Aorta (tissue), 5 donors: ENCODE measurements at places on chromosomes 7 and 10.

GRCh38 chr7:5774790-5775189 is 6.7 kb downstream of the RNF216 start:
- DNase-seq: no peak

GRCh38 chr10:85635650-85636049 is 730.9 kb downstream of the GRID1 start:
- no peak for DNase-seq

GRCh38 chr7:33815336-33815735 is 90.0 kb upstream of the BMPER start:
- no peak for DNase-seq

GRCh38 chr7:156989766-156990535 is 20.5 kb downstream of the MNX1 start:
- DNase-seq: no peak

- no peak for DNase-seq
Observed at GRCh38 chr7:37671876-37672275, 11.7 kb upstream of the GPR141 start.

DNA sequence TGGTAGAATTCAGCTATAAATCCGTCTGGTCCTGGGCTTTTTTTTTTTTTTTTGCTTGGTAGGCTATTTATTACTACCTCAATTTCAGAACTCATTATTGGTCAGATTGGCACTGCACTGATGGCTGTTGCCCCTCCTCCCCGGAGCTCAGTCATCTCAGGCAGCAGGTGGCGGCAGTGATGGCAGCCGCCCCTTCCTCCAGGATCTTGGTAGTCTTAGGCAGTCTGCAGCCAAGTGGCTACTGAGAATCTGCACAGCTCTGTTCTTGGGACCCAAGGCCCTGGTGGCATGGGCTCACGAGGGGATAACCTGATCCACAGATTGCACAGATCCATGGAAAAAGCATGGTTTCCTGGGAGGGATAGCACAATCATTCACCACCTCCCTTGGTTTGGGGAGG is 77.9 kb downstream of the GPR85 start:
- DNase-seq: no peak

DNA sequence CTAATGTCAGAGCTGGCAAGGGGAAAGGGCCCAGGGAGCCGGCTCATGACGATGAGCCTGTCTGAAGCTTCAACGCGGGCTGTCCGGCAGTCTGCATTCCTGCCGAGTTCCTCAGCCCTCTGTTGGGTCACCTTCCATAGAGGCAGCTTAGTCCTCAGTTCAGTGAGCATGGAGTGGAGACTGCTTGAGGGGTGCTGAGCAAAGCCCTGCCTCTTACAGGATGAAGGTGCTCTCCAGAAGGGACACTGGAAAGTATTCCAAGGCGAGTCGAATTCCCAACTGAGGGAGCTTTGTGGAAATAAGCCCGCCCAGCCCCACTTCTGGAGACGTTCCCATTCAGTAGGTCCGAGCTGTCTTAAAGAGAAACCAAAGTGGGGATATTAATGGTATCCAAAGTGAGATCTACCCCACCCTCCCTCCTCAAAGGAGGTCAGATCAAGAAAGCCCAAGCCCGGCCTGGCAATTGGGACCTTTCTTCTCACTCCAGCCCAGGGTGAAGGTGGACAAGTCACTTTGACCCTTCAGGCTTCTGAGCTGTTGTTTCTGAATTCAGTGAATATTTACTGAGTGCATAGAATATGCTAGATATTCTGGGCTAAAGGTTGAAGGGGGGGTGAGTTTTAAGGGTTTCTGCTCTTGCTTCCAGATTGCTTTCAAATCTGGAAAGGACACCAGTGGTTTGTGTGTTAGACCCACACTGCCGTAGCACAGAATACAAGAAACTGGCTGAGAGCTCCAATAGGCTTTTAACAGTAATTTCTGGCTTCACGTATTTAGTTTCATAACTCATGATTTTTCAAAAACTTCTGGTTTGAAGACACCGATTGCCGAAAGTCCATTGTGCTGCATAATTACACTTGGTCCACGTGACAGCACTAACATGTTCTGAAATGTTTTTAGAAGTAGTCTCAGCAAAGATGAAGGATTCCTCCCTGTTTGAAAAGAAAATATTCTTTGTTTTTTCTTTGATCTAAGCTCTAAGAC is 3.5 kb downstream of the EGFR start:
- no peak for DNase-seq
